ENCODE measurements at places on chromosomes 3 and 15.

DNA sequence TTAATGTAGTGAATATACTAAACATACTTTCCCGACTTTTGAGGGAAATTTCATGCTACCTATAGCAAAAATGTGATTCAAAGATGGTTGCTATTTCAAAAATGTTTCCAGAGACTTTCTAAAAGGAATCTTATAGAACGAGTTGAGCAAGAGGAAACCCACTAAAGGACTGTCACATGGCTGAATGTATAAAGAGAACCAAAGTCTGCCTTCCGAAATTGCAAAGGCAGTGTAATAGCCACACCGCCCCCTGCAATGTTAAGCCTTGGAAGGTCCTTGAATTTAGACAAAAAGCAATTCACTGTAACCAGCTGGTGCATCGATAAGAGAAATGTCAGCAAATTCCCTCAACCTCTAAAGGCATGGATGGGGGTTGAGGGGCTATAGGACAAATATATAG, 142.8 kb downstream of the CHL1 start:
- no peak for DNase-seq

DNA sequence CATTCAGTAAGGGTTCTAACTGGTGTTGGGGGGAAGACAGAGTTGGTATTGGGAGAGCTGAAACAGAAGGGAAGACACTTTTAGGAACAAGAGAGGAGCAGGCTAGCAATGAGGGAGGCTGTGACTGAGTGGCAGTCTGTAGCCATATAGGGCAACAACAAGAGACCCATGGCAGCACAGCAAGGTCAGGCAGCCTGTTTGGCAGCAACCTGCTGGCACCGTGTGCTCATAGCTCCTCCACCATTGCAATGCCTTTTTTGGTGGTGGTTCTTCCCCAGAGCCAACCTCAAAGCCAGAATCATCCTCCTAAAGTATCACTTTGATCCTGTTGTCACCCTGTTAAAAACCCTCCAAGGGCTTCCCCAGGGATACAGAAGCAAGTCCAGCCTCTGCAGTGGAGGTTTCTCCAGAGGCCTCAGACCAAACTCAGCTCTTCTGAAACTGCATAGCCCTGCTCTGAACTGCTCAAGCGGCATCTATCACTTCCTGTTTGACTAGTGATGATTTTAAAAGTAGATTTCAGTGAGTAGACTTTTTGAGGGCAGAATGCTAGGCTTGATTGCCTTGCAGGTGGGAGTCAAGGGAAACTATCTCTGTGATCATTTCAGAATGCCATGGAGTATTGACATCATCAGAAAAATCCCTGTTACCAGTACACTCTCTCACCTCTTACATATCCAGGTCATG, 176.9 kb downstream of the STAC start:
- DNase-seq, result no peak

DNA sequence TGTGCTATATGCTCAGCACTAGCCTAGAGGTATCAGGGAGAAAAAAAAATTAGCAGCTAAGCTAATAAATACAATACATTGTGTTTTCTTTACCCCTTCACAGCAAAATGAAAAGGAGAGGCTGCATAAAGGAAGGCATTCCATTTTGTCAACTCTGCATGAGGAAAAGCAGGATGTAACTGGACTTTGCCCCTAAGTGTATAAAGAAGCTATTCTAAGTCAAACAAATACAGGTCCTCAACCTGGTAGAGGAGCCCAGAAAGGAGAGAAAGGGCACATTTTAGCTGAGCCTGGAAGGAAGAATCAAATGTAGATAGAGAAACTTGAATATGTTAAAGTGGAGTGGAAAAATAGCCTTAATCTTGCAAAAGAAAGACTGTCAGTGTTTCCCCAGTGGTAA, 89.0 kb upstream of the SPRED1 start:
- no peak for DNase-seq

- no peak for DNase-seq
Measured at GRCh38 chr15:39255760-39256159, 325.1 kb upstream of the THBS1 start.

GRCh38 chr3:71397046-71397445, 186.5 kb downstream of the FOXP1 start:
- no peak for DNase-seq

DNA sequence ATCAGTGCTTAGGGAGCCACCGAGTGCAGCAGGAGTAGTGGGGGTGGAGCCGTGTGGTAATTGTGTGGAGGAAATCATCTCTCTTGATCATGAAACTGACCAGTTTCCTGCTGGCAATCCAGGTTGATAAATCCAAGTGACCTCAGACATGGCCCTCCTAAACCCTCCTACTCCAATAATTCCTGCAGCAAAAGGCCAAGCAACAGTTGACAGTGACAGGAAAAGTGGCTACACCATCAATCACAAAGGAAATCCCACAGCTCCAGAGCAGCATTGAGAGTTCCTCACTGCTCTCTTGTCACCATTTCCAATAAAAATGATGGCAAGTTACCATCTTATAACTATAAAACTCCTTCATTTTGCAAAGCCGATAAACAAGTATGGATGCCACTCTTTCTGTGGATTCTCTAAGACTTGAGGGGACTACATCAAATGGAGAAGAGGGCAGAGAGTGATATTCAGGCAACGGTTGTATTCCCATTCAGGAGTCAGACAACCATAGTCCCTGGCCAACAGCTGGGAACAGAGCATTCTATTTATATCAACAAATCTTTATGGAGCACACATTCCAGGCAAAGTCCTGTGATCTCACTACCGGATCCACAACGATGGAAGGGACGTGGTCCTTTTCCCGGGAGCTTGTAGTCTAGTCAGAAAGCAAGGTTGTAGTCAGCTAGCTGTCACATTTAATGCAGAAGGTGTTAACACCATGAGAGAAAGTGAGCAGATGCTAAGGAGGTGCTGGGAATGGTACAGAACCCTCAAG, 312.5 kb upstream of the CTNNB1 start:
- DNase-seq, result no peak

DNA sequence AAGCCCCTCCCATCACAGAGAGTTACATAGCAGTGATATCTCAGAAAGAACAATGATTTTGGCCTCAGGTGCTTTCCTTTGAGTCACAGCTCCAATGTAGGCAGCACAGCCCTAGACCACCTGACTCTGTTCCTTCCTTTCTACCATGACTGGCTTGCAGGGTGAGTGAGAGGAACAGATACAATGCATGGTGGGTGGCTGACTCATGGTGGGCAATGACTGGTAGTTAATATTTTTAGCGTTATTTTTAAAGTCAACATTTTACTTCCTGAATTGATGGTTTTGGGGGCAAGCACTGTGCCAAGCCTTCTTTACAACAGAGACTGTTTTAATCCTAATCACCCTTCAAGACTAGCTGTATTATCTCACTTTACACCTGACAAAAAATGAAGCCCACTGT, 32.8 kb upstream of the ST3GAL6 start:
- DNase-seq, result no peak

DNA sequence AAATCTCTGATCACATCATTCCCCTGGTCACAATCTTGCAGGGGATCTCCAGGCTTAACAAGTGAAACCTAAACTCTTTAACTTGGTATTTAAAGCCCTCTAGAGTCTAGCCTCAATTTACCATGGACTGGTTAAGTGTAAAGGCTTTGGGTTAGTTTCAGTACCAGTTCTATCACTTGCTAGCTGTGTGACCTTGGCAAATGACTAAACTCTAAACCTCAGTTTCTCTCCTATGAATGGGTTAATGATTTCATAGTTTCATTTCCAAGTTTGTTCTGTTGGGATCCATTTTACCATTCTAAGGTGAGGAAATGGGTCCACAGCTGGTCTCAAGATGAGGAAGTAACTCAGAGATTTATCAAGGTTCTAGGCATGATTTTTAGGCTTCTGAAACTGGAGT, 38.8 kb upstream of the TIMP4 start:
- DNase-seq, result no peak

- DNase-seq, result peak; percentile 78
Measured at GRCh38 chr3:28575100-28575745, 226.6 kb upstream of the AZI2 start.

DNA sequence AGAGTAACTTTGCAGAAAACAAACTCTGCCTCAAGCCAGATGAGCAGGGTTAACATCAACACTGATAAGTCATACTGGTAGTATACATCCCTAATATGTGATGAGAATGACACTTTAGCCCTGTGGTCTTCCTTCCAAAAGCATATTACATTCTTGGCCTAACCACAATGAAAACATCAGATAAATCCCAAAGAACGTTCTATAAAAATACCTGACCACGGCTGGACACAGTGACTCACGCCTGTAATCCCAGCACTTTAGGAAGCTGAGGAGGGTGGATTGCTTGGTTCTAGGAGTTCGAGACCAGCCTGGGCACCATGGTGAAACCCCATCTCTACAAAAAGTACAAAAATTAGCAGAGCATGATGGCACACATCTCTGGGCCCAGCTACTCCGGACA, 4.7 kb downstream of the TMCC1 start:
- DNase-seq, result no peak

DNA sequence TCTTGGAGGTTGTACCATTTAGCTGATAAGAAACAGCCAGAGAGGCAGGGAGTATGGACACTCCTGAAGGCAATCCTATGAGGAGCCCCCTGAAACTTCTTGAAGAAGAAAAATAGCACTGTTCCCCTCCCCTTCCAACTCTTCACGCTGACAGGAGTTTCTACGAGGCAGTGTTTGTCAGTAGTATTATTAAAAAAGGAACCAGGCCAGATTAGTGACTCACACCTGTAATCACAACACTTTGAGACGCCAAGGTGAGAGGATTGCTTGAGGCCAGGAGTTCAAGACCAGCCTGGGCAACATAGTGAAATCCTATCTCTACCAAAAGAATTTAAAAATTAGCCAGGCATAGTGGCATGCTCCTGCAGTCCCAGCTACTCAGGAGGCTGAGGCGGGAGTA, 38.7 kb downstream of the WWTR1 start:
- no peak for DNase-seq

DNA sequence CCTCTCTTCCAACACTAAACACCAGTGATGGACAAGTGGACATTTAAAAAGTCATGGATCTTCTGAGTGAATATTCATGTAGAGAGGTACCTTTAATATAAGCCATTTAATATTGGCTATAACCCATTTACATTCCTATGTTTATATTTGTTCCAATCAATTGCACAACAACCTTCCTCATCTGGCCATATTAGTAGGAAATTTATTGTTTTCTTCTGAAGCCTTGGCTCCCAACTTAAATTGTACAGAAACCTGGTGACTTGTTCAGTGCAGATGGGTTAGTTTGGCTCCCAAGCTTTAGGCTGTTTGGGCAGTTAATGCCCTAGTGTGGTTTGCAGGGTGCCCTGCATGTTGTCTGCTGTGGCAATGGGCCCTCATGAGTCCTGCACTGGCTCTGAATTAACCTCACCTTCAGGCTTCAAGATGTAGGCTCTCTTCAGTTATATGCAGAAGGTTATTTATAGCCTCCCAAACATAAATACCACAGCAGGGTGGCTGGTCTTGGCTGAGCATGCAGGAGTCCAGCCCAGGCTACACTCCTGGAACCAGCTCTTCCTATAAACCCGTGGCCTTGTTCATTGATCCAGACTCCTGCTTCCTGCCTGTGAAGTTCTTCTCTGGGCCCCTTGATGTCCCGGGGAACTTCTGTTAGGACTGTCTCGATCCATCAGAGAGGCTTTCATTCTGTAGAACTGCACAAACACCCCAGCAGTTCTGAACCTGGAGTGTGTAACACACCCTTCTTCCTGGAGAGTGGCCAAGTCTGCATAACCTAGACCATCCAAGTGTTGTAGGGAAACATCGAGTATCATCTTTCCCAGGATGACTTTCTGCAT, 57.0 kb downstream of the DUT start:
- DNase-seq, result no peak

GRCh38 chr3:129890125-129890524, 3.4 kb downstream of the TMCC1 start:
- DNase-seq, result no peak

DNA sequence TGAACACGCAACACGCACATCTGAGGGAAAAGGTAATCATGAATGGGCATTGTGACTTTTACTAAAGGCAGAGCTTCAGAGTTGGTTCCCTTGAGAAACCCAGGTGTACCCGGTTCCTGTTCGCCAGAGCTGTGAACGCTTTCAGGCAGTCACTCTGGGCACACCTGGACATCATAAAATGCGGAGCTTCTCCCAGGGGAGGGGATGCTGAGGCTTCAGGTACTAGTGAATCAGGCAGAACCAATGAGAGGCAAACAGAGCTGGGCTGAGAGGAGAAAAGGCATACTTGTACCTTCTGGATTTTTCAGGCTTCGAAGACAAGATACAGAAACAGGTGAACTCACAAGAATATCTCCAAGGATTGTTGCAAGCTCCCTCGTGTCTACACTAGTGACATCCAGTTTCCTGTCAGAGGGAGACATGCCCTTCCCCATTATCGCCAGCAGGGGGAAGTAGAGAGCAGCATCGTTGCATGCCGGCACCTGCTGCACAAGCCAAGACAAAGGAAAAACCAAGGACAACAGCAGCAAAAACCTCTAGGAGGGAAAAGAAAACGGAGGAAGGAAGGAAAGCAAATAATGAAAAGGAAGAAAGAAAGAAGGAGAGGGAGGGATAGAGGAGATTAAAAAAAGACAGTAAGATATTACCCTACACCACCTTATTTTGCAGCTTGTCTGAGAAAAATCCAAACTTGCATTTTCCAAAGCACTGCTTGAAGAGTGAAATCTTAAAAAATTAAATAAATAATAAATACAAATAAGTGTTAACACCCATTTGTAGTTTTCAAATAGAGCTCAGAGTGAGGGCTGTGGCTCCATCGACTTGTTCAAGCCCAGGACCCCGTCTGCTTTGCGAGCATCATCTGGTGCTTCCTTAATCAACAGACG, 2.0 kb downstream of the AHSG start:
- peak; percentile 86 for DNase-seq
